ENCODE measurements at places on chromosomes 12 and 14.

- DNase-seq = no peak
These were observed 53.4 kb upstream of the ABCD2 start for GRCh38 chr12:39672976-39673375.

GRCh38 chr14:86299994-86300393 lies 770.0 kb downstream of the FLRT2 start:
- no peak for DNase-seq

GRCh38 chr12:102976609-102977280 lies 19.3 kb downstream of the ASCL1 start:
- DNase-seq = no peak

DNA sequence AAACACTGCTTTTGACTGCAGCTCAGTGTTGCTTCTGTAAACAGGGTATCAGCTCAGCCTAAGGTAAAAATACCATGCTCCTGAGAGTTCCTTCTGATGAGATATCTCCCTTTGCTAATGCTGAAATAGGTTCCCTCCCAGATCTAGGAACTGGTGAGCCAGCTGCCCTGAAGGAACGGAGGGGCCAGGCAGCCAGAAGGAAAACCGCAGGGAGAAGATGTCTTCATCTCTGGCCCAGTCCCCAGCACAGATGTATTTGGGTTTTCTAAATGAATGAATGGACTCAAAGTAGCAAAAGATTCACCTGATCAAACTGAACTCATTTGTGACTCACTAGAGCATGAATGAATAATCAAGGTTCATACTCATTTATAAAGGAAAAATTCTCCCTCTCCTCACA lies 247.8 kb downstream of the MSRB3 start:
- no peak for DNase-seq

GRCh38 chr14:80770114-80770908 lies 171.2 kb downstream of the CEP128 start:
- DNase-seq = no peak

DNA sequence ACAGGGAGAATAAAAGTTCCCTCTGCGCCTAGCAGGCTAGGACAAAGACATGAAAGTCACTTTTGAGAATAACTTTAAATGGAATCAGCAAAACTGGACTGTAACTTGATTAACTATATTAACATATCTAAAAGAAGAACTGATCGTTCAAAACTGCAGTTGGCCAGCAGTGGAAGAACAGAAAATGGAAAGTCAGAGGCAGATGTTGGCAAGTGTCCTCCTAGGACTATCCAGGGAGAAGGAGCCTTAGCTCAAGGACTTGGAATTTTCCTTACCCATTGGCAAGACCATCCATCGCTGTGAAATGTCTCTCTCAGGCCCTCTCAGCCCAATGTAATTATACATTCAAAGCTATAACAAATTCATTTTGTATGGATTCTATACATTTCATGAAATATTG lies 419.7 kb downstream of the ATP23 start:
- no peak for DNase-seq

DNA sequence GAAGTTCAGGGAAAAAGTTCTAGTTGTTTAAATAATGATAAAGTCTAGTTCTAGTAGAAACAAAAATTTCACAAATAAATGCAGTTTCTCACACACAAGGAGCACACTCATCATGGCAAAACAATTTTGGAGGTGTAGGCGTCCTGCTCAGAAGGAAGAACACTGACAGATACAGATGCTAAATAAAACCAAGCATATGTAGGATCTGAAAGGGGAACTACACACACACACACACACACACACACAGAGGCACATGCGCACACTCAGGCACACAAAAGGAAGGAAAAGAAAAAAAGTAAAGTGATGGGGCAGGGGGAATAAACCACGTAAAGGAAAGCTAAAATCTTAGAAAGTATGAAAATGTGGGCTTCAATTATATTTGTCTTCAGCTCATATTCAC lies 117.7 kb downstream of the SOX5 start:
- DNase-seq = no peak

DNA sequence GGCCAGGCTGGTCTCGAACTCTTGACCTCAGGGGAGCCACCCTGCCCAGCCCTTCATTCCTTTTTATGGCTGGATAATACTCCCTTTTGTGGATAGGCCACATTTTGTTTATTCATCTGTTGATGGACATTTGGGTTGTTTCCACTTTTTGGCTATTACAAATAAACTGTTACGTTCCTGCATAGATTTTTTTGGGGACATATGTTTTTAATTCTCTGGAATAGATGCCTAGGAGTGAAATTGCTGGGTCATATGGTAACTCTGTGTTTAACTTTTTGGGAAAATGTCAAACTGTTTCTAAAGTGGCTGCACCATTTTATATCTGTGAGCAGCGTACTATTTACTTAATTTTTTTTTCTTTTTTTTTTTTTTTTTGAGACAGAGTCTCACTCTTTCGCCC lies 9.8 kb downstream of the KMT5A start:
- no peak for DNase-seq

- no peak for DNase-seq
These were observed 4.4 kb downstream of the TMEM179 start for GRCh38 chr14:104600141-104600643.

DNA sequence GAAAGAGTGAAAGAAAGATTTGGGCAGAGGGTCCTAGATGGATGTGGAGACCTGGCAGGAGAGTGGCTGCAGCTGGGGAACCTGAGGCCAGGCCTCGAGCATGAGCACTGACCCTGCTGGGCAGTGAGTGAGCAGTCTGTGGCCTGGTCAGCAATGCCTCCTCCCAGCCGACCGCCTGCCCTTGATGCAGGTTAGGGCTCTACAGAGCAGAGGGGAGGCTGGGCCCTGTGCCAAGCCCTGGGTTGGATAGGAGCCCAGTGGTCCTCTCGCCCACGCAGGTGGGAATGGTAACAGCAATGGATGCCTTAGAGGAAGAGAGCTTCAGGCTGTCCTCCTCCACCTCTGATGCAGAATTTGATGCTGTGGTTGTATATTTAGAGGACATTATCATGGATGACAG lies 59.8 kb downstream of the RAB35 start:
- no peak for DNase-seq

DNA sequence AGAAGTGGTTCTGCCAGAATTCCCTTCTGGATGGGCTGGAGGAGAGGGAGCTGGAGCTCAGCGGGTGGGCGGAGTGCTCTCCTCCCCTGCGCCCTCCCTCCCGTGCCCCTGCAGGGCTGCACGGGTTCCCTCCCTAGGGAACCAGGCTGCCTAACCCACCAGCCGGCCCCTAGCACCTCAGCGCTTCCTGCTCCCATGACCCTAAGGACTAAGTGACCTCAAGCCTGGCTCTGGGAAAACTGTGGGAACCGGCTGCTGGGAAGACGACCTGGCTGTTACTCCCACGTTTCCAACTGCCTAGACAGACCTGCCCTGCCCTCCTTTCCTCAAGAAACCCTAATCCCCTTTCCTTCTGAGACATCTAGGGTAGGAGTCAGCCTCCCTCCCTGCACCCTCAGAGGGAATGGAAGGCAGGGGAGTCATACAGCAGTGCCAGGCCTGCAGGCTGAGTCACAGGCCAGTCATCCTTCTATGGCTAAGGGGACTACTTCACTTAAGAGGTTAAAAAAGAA lies 31.5 kb downstream of the SLC6A12 start:
- DNase-seq = no peak

- DNase-seq = no peak
These were observed 73.8 kb upstream of the ARID2 start for GRCh38 chr12:45655743-45656142.

DNA sequence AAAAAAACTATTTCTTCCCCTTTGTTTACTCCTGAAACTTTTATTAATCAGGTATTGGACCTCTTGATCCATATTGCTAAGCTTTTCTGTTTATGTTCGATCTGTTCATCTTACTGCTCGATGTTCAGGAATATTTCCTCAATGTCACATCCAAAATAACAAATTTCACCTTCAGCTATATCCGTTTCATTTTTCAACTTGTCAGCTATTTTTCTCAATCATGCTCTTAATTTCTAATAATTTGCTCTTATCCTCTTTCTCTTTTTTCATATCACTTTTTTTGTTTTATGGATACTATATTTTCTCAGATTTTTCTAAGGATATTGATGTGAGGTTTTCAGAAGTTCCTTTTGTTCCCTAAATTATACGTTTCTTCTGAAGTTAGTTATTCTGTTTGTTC lies 29.8 kb downstream of the SLC38A4 start:
- no peak for DNase-seq

- DNase-seq = no peak
These were observed 73.3 kb downstream of the ANO2 start for GRCh38 chr12:5871741-5872140.

- DNase-seq = no peak
These were observed 133.5 kb downstream of the KTN1 start for GRCh38 chr14:55713486-55713885.

GRCh38 chr14:77436042-77436441 lies 12.7 kb upstream of the NOXRED1 start:
- DNase-seq = no peak

DNA sequence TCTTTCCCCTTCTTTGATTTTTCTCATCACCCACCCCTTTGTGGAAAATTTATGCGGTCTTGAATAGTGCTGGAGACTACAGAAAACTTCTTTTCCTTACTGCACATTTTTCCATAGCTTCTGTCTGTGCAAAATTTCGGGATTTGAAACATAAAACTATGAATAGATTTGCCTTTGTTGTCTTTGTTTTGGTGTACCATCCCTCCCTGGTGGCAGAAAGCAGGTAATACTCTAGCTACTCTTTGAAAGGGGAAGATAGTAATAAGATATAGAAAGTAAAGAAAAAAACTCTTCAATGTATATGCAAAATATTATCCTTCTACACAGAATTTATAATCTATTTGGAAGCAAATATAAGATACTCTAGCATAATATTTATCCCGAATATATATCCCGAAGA lies 79.1 kb upstream of the LMO3 start:
- no peak for DNase-seq

DNA sequence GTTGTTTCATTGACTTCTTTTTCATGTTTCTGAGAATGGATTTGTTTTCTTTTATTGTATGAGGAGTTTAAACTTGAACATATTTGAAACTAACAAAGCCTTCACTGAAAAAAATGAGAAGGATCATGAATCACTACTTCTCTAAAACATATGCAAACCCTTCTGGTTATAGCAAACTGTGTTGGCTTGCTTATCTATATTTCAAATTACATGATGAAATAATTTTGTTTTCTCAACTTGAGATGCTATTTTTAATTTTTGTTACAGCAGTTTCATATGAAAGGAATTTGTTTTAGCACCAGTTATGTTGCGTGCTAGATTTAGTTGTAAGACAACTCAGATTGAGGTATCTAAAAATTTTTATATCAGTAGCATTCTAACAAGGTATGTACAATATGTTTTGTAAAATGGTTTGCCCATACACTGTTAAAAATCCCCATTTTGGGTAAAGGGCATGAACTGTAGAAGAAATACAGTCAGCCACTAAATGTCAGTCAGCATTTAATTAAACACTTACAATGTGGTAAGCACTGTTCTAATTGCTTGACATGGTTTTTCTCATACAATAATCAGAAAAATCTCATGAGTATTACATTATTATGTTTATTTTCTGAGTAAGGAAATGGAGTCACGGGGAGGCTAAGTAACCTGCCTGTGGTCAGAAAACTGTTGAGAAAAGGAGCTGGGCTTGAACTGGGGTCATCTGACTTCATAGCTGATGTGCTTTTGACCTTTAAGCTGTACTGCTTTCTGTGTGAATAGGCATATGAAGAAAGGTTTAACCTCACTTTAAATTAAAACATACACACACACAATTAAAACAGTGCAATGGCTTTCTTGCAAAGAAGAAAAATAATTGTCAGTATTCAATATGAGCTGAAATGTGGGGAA lies 105.7 kb downstream of the PLEKHA5 start:
- DNase-seq = no peak

DNA sequence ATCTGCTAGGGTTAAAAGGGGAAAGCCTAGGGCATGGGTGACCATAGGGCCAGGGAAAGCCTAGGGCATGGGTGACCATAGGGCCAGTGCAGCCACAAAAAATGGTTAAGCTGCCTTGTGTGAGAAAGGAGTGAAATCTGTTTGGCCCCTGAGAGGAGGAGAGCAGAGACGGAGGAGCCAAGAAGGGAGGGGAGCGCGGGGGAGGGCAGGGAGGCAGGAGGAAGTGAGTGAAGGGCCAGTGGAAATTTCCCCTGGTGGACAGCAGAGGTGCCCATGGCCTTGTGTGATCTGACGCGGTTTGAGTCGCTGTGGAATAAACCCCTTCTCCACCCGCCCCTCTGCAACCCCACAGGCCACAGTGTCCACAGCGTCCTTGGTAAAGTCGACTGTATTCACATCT lies 618 bp upstream of the AQP6 start:
- DNase-seq = no peak

DNA sequence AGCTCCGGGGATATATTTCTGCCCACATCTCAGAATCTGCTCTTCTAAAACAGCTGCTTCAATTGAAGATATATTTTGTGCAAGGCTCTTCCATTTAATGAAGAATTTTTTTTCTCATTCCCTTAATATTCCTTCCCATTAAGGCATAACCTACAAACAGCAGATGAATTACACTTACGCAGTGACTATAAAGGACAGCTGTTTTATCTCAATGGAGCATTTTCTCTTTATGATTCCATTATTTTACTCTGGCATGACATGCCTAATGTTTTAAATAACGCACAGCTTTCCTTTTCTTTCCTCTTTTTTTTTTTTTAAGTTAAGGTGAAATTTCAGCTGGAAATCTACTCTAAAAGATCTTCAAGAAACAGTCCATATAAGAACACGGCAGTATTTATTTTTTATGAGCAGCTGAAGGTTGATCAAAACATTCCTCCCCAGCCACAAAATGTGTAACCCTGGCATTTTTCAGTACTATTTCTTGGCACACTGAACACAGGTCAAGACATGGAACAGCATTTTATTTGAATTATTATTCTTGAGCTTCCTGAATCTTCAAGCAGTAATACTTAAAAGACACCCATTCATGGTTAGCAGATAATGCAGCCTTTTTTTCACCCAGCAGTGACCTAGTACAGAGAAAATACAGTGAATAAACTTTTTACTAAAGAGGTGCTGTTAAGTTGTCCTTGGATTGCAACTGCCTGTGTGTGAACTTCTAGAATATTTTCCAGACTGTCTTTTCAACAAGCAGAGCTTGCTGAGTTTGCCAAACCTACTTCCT lies 118.1 kb upstream of the FOXN3 start:
- DNase-seq = no peak

- no peak for DNase-seq
These were observed 1.5 kb downstream of the PLEKHA5 start for GRCh38 chr12:19131025-19131444.

DNA sequence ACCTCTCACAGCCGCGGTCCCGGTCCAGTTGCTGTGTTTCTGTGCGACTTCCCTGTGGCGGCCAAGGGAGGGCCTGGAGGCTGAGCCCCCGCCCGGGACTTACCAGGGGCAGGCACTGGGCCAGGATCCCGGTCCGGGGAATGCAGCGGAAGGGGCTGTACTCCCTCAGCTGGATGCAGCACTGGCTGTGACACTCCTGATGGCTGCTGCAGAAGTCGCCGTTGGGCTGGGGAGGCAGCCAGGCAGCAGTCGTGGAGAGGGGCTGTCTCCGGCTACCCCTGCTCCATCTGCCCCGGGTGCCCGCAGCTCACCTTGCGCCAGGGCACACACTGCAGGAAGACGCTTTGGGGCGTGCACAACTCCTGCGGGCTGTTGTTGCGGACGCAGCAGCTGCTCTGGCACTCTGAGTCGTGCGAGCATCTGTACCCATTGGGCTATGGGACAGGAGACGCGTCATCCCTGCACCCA lies 6.2 kb downstream of the LRCOL1 start:
- no peak for DNase-seq
